Cortex of kidney (tissue), 1 donor: ENCODE measurements at places on chromosomes 2 and 18.

DNA sequence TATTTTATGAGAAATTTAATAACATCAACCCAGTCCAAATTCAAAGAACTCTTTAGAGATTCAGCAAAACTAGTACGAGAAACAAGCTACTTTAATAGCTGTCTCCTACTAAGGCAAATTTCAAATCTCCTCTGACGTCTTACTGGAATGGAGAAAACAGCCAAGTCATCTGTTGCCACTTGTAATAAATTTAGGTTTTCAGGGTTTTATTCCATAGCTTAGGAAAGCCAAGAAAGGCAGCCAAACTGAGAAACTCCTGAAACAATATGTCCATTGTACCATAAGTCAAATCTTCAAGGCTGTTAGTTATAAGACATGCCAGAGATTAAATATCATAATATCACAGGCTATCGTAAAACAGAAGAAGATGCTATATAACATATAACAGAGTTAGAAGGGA, 524.6 kb upstream of the SETBP1 start:
- no peak for DNase-seq

DNA sequence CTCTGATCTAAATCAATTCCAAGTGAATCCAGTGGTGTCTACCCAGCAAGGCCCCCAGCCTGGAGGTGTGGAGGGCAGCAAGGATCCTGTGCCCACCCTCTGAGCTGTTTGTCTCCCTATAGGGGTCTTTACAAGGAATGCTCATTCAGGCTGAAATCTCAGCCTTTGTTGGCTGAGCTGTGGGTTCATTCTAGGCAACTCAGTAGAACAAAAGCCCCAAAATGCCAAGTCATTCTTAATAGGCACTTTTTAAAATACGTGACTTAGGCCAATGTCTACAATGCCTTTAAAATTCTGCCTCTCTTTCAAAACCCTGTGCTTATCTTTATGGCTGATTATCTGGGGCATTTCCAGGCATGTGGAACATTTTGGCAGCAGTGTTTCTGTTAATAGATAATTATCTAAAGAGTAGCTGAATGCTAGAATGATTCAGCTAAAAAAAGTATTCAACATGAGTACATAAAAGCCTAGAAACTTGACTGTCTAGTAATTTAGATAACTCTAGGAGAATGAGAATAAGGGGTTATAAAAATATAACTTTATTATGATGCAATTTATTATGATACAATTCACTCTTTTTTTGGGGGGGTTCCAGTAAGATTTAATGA, 7.4 kb downstream of the UGT1A6 start:
- no peak for DNase-seq

DNA sequence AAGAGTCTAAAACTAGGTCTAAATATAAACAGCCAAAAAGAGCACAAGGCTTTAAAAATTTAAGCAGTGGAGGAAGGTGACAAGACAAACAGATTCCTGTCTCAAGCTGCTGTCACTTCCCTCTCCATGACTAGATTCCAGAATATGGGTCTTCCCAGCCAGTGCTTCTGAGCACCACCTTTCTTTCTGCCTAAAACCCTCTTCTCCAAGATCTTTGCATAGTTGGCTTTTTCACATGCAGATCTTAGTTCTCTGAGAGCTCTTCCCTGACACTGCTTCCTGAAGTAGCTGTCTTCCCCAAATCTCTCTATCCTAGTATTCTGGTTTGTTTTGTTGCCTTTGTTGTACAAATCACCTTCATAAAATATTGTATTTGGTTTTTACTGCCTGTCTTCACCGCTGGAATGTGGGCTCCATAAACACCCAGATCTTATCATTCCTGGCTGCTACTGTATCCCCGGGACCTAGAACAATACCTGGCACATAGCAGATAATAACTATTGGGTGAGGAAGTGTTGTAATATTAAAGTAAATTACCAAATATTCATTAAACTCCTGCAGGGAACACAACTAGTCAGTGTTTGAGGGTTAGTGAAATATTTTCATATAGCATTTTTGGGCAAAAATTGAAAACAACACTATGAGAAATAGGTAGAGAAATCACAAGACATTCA, 150.2 kb downstream of the CCDC85A start:
- DNase-seq, result no peak

GRCh38 chr2:70765507-70765906, 2.5 kb downstream of the ADD2 start:
- DNase-seq, result no peak

DNA sequence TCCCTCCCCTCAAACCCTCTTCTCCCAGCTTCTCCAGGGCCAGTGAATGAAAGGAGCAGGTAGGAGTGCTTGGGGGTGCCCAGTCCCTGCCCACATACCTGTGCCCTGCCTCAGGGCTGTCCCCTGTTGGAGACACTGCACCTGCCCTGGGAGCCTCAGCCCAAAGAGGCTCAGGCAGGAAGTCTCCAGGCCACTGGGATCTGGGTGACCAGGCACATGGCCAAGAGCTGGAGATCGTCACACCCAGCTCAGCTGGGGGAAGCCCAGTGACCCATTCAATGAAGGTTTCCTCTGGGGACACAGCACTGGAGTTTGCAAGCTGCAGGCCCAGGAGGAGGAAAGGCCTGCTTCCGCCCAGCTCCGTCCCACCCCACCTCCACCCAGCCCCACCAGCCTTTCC, 156.4 kb downstream of the ZFP36L2 start:
- no peak for DNase-seq

GRCh38 chr2:76128622-76129021, 417.9 kb upstream of the GCFC2 start:
- DNase-seq, result no peak

DNA sequence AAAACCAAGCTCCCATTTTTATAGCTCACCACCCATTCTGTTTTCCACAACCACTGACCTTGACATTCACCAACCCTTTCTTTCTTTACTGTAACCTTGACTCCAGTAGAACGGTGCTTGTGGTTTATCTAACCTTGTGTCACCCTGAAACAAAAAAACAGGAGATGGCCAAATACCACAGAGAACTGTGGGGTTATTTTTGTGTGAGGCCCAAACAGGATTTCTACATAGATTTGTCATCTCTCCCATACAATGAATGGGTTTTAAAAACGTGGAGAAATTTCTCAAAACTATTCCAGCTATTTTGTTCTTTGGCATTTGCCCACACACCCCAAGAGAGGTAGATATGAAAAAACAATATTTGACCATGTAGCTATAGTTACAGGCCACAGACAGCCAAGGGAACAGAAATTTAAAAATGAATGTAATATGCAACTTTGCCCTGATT, 231.3 kb upstream of the TANK start:
- no peak for DNase-seq

- DNase-seq, result no peak
These were observed 198.9 kb upstream of the PIK3C3 start for GRCh38 chr18:41756141-41756540.

DNA sequence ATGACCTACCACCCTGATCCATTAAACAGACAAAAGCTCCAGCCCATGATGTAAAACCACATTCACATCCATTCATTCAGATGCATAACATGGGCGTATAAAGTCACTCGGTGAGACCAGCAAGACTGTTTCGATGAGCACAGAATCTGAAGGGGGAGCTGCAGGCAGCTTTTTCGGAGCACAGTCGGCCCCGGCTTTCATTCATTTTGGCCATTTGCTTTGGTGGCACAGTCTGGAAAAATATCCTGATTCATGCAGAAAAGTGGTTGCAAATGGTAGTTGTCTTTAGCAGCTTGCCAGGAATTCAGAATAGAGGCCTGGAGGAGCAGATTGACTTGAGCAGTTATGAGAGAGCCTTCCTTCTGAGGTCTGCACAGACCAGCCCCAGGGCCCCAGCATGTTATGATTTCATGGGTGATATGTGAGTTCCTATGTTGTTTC, 11.2 kb downstream of the ARID5A start:
- DNase-seq, result no peak

- DNase-seq, result no peak
These were observed 209.4 kb upstream of the SP5 start for GRCh38 chr2:170505631-170506275.

GRCh38 chr2:237979331-237979730, 12.5 kb downstream of the UBE2F start:
- DNase-seq, result no peak

DNA sequence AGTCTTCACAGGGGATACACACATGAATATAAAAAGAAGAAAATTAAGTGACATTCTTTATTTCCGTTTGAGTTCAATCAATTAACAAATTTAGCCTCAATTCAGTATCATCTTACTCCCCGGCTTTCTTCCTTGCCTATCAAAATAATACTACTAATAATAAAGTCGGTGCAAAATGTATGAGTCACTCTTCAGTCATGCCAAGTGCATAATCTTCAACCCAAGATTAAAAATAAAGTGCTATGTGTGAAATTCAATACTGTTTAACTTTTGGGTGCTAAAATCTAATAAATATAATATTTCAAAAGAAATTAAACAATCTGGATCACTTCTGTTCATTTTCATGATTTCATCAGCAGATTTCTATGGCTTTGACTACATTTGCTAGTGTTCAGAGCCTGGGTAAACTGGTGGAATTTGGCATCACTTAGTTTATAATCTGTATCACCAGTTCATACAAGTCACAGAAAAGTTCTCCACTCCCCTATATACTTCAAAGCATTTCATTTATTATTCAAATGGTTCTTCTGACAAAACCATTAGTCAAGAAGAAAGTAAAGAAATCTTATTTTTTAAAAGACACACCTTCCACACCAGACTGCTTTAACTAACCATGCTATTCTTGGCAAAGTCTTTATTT, 183.6 kb downstream of the THADA start:
- DNase-seq, result no peak

DNA sequence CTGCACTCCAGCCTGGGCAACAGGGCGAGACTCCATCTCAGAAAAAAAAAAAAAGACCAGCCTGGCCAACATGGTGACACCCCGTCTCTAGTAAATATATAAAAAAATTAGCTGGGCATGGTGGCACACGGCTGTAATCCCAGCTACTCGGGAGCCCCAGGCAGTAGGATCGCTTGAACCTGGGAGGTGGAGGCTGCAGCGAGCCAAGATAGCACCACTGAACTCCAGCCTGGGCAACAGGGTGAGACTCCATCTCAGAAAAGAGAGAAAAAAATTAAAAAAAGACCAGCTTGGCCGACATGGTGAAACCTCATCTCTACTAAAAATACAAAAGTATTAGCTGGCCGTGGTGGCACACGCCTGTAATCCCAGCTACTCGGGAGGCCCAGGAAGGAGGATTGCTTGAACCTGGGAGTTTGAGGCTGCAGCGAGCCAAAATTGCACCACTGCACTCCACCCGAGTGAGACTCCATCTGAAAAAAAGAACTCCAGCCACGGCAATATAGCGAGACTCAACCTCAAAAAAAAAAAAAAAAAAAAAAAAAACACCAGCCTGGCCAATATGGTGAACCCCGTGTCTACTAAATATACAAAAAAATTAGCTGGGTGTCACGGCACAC, 346.1 kb upstream of the PLGLB2 start:
- DNase-seq, result no peak

DNA sequence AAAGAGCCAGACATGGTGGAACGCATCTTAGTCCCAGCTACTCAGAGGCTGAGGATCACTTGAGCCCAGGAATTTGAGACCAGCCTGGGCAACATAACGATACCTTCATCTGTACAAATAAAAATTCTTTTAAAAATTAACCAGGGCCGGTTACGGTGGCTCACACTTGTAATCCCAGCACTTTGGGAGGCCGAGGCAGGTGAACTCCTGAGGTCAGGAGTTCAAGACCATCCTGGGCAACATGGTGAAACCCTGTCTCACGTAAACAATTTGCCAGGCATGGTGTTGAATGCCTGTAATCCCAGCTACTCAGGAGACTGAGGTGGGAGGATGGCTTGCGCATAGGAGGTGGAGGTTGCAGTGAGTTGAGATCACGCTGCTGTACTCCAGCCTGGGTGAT, 25.8 kb upstream of the KCNG3 start:
- DNase-seq, result no peak

DNA sequence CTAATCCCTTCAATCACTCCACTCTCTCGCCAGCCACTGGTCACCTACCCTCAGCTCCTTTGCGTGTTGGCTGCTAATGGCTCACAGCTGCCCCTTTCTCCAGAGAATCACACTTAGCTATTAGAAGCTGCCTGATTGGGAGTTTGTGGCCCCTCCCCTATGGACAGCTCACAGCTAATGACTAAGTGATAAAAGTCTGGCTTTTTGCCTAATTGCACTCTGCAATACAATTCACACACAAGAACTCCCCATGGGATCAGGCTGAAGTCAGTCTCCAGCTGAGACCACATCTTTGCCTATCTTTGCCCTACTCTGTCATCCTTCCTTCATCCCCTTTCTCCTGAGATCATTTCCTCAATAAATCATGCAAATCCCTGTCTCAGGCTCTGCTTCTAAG, 701.9 kb upstream of the RAB6C start:
- DNase-seq, result no peak

- DNase-seq, result no peak
These were observed 1.0 kb upstream of the BMPR2 start for GRCh38 chr2:202375033-202375608.

DNA sequence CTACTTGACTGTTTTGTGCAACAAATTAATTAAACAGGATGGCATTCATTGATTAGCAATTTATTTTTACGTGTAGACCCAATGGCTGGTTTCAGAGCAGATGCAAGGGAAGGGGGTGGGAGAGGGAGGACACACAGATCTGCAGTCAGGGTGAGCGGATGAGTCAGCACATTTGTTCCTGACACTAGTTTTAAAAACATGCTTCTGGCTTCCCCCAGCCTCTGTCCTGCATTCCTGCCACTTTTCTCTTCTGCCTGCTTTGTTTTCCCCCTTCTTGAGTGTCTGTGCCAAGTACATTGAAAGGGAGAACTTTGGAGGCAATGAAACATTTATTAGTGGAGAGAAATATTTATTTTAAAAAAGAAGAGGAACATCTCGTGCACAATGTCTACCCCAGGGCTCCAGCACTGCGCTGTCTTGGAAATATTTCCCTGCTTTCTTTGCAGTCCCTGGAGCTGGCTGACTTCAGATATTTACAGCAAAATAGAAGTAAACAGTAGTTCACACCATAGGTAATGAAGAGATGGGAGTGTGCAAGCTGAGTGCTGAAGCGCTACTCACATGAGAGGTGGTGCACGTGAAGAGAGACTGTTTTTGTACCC, 52.2 kb downstream of the NRP2 start:
- DNase-seq, result no peak

DNA sequence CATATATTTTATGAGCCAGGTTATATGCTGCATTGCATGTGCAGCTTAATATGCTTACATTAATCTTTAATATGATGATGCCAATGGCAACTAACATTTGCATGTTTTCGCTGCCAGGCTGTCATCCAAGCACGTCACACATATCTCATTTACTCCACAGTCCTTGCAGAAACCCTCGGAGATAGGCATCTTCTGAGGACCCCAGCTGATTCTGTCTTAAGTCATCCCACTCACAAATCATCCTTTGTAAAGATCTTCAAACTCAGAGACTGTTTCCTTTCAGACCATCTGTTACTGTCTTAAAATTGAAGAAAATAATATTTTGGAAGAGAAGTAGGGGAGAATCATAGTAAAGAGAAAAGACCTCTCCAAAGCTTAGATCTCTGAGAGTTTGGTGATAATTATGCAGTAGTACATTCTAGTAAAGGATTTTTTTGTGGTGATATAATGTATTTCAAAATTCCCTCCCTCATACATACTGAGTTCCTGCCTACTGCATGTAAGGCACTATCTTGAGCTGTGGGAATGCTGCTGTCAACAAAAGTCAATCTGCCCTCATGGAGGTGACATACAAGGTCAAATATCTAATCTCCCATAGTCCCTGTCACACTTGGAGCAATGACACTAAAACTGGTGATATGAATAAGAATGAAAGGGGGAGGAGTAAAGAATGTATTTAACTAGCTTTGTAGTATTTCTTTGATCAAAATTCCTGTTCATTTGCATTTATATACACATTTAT, 11.0 kb downstream of the ITGA4 start:
- DNase-seq, result no peak
